Kidney tubule cell (primary cell): ENCODE measurements at places on chromosomes 5 and 9.

- no peak for DNase-seq
Measured at GRCh38 chr5:36178524-36178890, 26.6 kb downstream of the SKP2 start.

DNA sequence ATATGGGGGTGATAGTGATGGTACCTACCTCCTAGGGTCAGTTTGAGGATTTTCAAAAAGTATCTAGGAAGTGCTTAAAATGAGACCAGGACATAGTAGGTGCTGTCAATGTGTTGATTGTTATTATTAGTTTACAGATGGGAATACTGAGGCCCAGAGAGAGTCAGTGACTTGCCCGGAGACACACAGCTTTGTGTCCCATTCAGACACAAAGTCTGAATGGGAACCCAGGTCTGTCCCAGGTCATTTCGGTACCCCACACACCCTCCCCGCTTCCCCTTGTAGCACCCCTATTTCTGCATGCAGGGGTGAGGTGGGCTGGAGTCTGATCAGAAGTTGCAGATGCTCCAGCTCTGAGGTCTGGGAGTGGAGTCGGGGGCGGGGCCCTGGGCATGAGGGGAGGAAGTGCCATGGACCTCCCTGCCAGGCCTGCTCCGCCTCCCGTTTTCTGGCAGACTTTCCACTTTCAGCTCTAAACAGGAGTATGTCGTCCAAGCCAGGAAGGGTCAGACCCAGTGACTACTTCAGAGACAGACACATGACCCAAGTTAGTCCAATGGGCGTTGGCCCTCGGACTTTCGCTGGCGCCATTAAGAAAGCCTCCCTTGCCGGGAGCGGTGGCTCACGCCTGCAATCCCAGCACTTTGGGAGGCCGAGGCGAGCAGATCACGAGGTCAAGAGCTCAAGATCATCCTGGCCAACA, 3.2 kb upstream of the DBN1 start:
- DNase-seq, result no peak

GRCh38 chr9:83962165-83962564, 17.9 kb downstream of the HNRNPK start:
- peak; percentile 72 for DNase-seq

DNA sequence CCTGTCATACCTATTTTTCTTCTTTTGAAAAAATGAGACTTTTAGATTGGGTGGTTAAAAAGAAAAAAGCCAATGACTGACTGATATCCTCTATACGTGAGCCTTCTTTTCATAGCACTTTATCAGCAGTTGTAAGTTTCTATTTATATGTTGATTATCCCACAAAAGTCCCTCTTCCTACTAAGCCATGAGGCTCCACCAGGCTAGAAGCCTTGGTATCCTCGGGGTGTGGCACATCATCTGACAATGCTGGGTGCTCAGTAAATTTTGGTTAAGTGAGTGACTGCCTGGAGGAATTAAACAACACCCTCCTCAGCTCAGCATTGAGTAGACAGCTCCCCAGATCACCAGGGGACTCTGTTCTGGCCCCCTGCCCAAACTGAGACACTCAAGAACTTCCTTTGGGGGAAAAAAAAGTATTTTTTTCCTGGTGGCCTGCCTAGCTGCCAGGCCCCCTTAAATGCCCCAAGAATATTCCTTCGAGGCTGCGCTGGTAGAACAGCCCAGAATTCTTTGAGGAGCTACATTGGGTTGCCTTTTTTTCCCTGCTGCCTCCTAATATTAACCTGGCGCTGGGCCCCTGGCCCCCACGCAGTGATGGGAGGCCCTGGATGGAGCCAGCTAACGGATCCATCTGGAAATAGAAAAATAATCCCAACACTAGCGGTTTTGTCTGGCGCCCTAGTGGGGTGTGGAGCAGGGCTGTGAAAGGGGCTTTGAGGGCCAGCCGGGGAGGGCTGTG, 23.4 kb upstream of the COL27A1 start:
- DNase-seq, result no peak

GRCh38 chr5:62312036-62312435, 6.0 kb downstream of the KIF2A start:
- no peak for DNase-seq

GRCh38 chr9:137165250-137165836, 4.5 kb downstream of the LRRC26 start:
- DNase-seq, result no peak

DNA sequence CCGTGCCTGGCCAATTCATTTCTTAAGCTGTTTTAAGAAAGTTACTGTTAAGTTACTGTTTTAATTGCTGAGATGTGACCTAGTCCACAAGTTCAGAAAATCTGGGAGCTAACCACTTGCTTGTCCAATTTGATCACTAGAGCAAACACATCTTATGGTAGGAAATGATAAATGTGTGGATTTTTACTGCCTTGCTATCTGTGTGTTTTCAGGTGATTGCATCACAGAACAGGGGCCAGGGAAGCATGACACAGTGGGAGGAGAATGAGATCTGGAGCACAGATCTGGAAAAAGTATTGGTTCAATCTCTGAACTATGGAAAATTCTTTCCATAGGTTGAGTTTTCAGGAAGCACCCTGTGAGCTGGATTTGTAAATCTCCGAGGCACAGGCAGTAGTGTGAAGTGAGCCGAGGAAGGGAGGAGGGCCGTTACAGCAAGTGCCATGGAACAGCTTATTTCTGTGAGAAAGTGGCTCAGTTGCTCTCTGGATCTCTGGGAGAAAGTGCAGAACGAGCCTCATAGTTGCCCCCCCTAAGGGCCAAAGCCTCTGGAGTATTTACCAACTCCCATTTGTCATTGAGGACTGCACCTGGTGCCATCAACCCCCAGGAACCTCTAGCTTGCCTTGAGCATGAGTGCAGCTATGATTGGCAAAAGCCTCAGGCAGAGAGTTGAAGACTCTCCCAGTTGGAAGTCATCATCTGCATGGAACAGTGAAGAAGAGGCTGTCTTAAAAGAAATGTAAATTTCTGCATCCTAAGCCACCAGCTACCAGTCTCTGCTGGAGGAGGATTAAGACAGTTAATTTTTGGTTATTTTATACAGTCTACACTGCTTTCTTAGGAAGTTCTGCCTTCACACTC, 161.8 kb upstream of the CLINT1 start:
- DNase-seq, result peak; percentile 3

DNA sequence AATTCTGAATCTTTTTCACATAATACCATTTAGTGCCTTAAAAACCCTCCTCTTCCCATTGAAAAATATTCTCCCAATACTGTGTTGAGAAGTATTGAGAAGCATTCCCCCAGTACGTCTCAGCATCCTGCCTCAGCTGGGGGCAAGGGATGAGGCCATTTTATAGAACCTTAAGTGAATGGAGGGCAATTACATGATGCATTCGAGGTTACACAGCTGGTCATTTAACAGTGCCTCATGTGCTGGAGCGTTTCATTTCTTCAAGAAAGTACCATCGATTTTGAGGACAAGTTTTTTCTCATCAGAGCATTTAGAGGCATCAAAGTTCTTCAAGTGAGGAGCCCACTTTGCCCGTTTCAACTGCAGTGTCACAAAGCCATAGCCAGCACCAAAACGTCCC, 135.6 kb downstream of the DOCK2 start:
- DNase-seq, result peak; percentile 63

GRCh38 chr5:16135003-16135402, 44.6 kb downstream of the MARCHF11 start:
- DNase-seq, result no peak
